ENCODE measurements at places on chromosomes 12 and 14.
A peak's percentile ranks its signal among the peaks of the same experiment; 100 is the strongest.

- H3K27ac ChIP-seq: no peak overlapping the region
- H3K4me3 ChIP-seq: peak overlapping the region; percentile 92
- H3K27me3 ChIP-seq: peaks cover 22% of the 10 kb centered on the region
These were observed 693 bp upstream of the RIMKLB start for GRCh38 chr12:8697120-8697475.

DNA sequence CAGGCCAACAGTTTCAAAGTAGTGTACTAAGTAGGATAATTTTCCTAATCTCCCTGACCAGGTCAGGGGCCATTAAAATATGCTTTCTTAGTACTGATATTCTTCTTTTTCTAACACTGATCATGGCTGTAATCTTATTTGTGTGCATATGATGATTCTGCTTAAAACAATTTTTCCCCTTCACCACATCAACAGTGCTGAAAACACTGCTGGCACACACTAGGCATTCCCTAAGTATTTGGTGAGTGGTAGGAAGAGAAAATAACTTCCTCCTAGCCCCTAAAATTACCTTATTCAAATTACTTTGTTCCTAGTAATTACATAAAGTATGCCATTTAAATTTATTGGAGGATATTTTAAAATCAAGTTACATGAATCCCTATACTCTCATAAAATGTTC is 49.9 kb upstream of the BBS10 start:
- no peak overlapping the region for H3K27ac ChIP-seq
- H3K36me3 ChIP-seq: no peaks in the 10 kb centered on the region
- H3K27me3 ChIP-seq: no peaks in the 10 kb centered on the region
- no peak overlapping the region for H3K4me3 ChIP-seq
- DNase-seq: no peak
- H3K4me1 ChIP-seq: no peaks in the 10 kb centered on the region

DNA sequence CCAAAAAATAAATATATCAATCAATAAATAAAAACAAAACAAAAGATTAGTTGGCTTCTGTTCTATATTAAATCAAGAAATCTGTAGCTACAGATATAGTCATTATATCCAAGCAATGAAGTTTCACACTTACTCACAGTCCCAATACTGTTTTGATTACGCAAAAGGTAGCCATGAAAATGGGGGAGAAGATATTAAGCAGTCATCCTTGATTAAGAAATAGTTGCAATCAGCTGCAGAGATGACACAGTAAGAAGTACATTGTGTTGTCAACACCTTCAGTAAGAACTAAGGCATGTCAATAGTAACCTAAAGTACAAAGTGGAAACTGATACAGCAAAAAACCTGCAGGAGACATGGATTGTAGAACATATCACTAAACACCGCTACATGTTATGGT is 11.0 kb upstream of the RHOJ start:
- DNase-seq: no peak
- no peak overlapping the region for H3K4me3 ChIP-seq

GRCh38 chr14:87386524-87386923 is 606.5 kb downstream of the GALC start:
- H3K36me3 ChIP-seq: peaks cover 3% of the 10 kb centered on the region
- no peaks in the 10 kb centered on the region for H3K4me1 ChIP-seq
- DNase-seq: no peak
- no peak overlapping the region for H3K4me3 ChIP-seq

GRCh38 chr12:5965950-5966383 is 20.9 kb upstream of the ANO2 start:
- no peak overlapping the region for H3K4me3 ChIP-seq
- no peaks in the 10 kb centered on the region for H3K36me3 ChIP-seq
- H3K27me3 ChIP-seq: peaks cover 10% of the 10 kb centered on the region
- DNase-seq: peak; percentile 53
- no peak overlapping the region for H3K27ac ChIP-seq

DNA sequence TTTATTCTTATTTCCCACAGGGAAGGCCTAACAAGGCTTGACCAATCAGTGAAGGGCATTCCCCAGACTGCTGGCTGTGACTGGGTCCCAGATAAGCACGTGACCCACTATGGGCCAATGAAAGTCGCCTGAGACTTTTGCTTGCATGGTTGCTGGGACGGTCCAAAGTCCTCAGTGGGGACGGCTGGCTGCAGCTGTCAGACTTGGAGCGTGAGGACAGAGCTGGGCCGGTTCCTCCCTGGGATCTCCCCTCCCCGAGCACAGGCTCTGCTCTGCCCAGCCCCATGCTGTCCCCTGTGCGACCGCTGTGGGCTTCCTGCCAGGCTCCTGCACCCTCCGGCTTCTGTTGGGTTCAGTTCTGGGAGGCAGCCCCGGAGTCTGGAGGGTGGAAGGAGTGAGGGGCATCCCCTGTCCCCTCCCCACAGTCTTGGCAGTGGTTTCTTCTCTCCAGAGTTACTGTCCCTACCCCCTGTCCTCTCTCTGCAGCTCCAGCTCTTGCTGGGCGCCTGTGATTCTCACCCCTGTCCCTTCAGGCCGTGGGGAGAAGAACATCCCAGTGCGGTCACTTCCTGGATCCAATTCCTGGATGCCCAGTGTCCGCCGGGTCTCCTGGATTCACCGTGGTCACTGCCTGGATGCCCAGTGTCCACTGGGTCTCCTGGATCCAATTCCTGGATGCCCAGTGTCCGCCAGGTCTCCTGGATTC is 50.1 kb downstream of the GALNT9 start:
- no peak overlapping the region for H3K27ac ChIP-seq
- peaks cover 6% of the 10 kb centered on the region for H3K27me3 ChIP-seq
- no peak overlapping the region for H3K4me3 ChIP-seq
- peaks cover 2% of the 10 kb centered on the region for H3K4me1 ChIP-seq
- H3K36me3 ChIP-seq: no peaks in the 10 kb centered on the region
